ENCODE measurements at places on chromosomes 16 and 17.
A peak's percentile ranks its signal among the peaks of the same experiment; 100 is the strongest.

GRCh38 chr16:88769617-88770460 is 15.2 kb downstream of the PIEZO1 start:
- DNase-seq: peak; percentile 56

DNA sequence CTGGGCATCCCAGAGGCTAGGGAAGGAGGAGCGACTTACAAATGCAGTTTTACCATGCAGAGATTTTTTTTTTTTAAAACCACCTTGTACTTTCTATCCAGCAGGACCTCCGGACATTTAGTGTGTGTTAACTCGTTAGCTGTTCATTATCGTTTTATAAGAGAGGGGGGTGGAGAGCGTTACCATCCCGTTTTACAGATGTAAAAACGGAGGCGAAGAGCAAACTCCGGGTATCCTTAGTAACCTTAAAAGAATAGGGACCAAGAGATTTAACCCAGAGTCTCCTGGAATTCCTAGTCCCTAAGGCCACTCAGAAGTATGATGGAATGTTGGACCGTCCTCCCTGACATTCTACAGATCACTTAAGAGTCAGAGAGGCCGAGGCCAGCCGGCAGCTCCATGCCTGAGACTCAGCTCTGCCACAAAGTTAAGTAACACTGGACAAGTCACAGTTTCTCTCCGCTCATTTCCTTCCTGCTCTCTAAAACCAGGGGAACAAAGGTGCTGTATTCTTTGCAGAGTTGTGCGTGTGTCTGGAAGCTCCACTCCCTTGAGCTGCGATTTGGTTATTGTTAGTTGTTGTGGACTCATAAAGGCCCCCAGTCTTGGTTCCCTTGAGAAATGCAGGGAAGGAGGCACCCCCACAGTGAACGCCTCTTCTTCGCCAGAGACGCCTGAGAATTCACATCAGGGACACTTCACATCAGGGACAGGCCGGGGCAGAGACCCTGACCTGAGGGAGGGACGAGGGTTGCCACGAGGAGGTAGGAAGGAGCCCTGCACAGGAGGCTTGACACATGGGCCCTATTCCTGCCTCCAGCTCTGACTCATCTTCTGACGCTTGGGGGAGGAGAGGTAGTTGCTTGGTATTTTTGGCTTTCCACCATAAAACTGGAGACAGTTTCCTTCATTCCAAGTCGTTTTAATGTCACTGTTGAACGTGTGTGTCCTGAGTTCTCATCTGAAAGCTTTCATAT is 1.2 kb downstream of the DUSP14 start:
- peak; percentile 36 for DNase-seq

DNA sequence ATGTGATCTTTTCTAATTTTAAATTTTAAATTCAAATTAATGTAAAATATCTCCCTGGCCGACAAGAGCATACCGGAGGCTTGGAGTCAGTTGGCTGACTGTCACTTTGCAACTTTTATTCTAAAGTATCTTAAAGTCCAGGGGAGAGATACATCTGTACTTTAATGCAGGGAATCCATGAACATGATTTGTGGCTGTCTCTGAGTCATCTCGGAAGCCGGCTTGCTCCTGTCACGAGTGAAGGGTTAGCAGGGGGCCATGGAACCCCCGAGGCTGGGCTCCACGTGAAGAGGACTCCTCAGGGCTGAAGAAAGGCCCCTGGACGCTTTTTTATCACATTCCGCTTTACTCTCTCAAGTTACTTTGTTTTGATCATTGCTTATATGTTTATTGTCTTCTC is 13.3 kb downstream of the TVP23A start:
- DNase-seq: no peak

DNA sequence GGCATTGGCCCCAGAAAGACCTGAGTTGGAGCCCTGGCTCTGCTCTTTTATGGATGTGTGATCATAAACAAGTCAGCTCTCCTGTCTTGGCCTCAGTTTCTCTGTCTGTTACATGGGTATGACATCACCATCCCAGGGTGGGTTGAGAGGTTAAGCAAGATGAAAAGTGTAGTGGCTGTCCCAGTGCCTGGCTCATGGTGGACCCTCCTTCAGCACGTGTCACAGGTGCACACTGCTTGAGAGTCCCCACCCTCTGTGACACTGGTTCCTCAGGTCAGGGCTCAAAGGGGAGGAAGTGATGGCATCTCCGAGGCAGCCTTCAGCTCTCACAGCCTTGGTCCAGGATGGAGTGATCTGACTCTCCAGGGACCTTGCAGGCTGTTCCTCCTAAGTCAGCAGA is 218.4 kb downstream of the HAPSTR1 start:
- no peak for DNase-seq

DNA sequence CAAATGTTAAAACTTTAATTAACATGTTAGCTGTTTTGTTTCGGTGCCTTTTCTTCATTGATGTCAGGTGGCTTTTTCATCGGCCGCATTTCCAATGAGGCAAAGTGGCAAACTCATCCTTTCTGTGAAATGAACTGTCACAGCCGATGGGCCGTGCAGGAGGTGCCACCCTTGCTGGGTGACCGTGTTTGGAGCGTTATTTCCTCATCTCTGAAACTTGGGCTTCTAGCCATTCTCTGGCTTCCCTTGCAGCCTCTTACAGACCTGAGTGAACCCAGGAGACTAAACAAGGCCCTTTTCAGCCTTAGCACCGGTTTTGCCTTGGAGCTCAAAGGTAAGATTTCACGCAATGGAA is 42.2 kb upstream of the PRSS54 start:
- DNase-seq: no peak

DNA sequence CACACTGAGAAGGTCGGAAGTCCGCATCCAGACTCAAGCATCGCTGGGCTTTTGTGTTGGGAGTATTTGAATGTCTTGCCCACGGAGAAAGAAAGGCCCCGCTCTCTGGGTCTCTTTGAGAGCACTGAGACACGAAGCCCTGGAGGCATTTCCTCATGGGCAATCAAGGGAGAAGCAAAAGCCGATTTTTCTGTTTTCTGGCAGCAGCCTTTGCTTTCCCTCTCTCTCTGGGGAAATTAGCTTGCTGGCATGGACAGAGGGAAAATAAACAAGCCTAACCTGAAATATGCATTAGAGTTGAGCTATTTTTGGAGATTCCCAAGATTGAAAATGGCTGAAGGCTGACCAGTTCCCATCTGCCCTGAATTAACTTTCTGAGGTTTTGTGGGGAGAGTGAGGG is 238.7 kb downstream of the HAPSTR1 start:
- no peak for DNase-seq

DNA sequence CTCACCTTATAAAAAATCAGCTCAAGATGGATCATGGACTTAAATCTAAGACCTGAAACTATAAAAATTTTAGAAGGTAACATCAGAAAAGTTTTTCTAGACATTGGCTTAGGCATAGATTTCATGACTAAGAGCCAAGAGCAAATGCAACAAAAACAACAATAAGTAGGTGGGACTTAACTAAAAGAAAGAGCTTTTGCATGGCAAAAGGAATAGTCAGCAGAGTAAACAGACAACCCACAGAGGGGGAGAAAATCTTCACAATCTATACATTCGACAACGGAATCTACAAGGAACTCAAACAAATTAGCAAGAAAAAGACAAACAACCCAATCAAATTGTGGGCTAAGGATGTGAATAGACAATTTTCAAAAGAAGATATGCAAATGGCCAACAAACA is 368.4 kb upstream of the KIF2B start:
- DNase-seq: no peak

GRCh38 chr16:88337021-88337420 is 45.7 kb upstream of the ZNF469 start:
- DNase-seq: no peak

DNA sequence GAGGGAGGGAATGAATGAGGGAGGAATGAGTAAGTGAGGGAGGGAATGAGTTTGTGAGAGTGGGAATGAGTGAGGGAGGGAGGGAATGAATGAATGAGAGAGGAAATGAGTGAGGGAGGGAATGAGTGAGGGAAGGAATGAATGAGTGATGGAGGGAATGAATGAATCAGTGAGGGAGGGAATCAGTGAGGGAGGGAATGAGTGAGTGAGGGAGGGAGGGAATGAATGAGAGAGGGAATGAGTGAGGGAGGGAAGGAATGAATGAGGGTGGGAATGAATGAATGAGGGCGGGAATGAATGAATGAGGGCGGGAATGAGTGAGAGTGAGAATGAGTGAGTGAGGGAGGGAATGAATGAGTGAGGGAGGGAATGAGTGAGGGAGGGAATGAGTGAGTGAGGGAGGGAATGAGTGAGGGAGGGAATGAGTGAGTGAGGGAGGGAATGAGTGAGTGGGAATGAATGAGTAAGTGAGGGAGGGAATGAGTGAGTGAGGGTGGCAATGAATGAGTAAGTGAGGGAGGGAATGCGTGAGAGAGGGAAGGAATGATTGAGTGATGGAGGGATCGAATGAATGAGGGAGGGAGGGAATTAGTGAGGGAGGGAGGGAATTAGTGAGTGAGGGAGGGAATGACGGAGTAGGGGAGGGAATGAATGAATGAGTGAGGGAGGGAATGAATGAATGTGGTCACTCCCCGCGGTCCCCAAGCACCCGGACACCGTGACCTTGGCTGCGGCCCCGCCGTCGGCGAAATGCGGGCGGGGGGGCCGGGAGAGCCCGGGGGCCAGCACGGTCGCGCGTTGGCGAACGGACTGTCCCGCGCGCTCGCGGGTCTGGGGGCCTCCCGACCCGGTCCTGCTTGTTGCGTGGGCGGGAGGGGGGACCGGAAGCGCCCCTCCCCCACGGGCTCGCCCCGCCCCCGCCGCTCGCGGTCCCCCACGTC is 1.1 kb upstream of the UBE2I start:
- no peak for DNase-seq

- DNase-seq: no peak
Measured at GRCh38 chr16:71618429-71618828, 7.6 kb upstream of the MARVELD3 start.

- no peak for DNase-seq
Measured at GRCh38 chr16:20952139-20952920, 51.8 kb downstream of the LYRM1 start.

DNA sequence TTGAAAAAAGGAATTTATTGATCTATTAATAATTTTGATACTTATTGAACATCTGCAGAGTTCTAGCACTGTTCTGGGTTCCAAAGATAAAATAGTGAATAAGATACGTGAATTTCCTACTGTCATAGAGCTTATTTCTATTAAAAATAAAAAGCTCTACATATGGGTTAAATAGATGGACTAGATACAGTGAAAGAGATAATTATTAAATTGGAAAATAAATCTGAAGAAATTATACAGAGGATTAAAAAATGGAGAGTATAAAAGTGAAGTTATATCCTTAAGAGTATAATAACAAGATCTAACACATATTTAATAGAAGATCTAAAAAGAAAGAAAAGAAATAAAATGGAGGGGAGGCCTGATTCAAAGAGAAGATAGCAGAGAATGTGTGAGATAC is 10.1 kb upstream of the ABCA5 start:
- DNase-seq: no peak

- DNase-seq: no peak
Measured at GRCh38 chr16:4214215-4214621, 27.7 kb downstream of the SRL start.

DNA sequence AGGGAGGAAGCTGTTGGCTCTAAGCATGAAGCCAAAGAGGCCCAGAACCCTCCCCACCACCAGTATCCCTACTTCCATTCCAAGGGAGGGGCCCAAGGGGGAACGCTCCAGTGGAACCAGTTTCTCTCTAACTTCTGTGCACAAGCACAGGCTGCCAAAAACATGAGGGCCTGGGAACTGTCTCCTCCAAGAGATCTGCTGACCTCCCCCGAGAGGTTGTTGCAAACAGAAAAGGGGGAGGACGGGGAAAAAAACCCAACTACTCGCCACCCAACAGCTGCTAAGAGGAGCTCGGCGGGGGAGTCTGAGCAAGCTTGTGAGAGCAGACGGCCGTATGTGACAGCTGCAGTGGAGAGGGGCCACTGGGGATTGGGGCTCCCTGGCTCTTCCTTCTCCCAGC is 15.7 kb upstream of the SLC35B1 start:
- no peak for DNase-seq

- DNase-seq: peak; percentile 21
Measured at GRCh38 chr16:17474572-17474971, 3.8 kb upstream of the XYLT1 start.

- no peak for DNase-seq
Measured at GRCh38 chr17:40535924-40536294, 29.4 kb downstream of the CCR7 start.

GRCh38 chr17:79002291-79002690 is 7.3 kb downstream of the CANT1 start:
- no peak for DNase-seq

- DNase-seq: peak; percentile 79
Measured at GRCh38 chr17:45584092-45585036, 93.8 kb upstream of the PLEKHM1 start.

- DNase-seq: no peak
Measured at GRCh38 chr16:29985271-29985811, 10.1 kb downstream of the HIRIP3 start.

GRCh38 chr16:88866151-88866920 is at the start of gene PABPN1L:
PABPN1L (minus strand) TSS chr16:88866660; CDS start chr16:88866606, 54 bp downstream.
- DNase-seq: no peak

- DNase-seq: peak; percentile 58
Measured at GRCh38 chr17:7885367-7886226, 3.0 kb upstream of the CHD3 start.

DNA sequence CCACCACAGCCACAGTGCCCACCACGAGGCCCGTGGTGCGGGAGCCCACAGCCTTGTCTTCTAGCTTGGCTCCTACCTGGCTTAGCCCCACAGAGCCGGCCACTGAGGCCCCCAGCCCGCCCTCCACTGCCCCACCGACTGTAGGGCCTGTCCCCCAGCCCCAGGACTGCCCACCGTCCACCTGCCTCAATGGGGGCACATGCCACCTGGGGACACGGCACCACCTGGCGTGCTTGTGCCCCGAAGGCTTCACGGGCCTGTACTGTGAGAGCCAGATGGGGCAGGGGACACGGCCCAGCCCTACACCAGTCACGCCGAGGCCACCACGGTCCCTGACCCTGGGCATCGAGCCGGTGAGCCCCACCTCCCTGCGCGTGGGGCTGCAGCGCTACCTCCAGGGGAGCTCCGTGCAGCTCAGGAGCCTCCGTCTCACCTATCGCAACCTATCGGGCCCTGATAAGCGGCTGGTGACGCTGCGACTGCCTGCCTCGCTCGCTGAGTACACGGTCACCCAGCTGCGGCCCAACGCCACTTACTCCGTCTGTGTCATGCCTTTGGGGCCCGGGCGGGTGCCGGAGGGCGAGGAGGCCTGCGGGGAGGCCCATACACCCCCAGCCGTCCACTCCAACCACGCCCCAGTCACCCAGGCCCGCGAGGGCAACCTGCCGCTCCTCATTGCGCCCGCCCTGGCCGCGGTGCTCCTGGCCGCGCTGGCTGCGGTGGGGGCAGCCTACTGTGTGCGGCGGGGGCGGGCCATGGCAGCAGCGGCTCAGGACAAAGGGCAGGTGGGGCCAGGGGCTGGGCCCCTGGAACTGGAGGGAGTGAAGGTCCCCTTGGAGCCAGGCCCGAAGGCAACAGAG is 10.5 kb downstream of the VASN start:
- DNase-seq: no peak

DNA sequence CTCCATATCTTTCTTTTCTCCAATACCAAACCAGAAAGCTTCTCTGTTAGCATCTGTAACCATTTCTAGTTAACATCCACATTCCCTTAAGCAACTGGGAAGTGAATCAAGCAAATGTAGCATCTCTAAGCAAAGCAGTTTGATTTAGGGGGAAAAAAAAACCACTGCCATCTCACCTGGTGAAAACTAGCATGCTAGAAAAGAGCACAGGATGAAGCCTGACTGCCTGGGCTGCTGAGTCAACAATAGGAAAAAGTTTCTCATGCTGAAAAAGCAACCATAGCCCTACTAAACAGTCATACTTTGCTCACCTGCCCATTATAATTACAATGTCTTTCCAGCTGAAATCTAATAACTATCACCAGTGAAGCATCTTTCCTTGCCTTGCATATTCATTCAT is 139.3 kb downstream of the ANKFN1 start:
- peak; percentile 25 for DNase-seq

Data from activated CD4-positive, alpha-beta T cell treated with anti-CD3 and anti-CD28 coated beads for 48 hours (primary cell).